ENCODE measurements at places on chromosomes 11 and 22.

GRCh38 chr22:21712751-21713427 is 22.7 kb downstream of the YPEL1 start:
- DNase-seq, result peak; percentile 33

DNA sequence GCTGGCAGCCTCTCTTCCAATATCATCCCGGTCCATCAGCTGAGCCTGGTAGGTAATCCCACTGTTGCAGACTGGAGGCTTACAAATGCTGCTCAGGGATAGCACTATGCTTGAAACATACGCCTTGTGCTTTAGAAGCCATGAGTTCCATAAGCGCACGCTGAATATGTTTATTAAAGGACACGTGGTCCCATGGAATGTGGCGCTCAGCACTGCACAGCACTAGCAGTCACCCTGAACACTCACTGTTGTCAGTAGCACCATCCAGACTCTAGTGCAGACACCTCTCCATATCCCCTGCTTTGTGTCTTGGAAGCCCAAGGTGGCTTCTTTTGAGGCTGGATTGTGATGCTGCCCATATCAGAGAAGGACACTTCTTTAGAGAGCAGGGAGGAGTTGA is 120.9 kb downstream of the MAML2 start:
- DNase-seq, result no peak

- no peak for DNase-seq
These were observed 531 bp downstream of the GRIK4 start for GRCh38 chr11:120511820-120512738.

DNA sequence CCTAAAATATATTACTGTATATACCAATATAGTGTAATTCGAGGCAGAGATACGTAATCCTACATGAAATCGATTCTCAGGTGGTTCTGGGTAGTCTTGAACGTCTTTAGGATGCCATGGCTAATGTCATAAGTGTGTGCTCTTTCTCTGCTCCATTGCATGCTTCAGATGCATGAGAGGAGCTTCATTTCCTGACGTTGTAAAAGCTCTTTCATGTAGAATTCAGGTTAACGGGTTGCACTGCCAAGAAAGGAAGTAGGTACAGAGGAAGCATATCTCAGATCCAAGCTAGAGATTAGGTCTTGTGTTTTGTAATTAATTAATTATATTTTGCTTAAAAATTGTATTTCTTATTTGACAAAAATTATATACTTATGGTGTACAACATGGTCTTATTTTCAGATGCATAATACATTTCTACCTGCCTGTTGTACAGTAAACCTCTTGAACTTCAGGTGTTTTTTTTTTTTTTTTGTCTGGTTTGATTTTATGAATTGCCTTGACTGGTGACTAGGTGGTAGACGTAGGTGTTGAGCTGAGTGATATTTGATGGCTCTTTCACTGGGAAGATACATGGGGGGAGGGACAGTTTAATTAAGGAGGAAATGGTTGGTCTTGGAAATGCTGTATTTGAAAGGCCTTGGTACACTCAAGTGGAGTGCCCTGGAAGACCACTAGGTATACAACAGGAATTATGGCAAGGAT is 9.3 kb downstream of the NUP50 start:
- no peak for DNase-seq

DNA sequence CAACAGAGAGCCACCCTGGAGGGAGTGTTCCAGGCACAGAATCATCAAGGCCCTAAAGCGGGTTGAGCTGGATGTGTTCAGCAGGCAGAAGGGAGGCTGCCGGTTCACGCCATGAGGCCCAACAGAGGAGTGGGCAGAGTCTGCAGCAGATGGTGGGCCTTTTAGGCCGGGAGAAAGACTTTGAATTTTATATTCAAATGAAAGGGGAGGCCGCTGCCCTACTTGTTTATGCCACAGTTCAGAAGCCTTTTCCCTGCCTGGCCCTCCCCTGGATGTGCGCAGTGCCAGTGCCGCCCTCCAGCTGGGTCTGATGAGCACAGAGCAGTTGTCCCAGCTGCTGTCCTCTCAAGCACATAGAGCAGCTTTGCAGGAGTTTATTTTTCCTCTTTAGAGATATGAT is 46.9 kb upstream of the TTC12 start:
- DNase-seq, result no peak

- no peak for DNase-seq
These were observed 23.8 kb downstream of the IGHMBP2 start for GRCh38 chr11:68927280-68928135.

DNA sequence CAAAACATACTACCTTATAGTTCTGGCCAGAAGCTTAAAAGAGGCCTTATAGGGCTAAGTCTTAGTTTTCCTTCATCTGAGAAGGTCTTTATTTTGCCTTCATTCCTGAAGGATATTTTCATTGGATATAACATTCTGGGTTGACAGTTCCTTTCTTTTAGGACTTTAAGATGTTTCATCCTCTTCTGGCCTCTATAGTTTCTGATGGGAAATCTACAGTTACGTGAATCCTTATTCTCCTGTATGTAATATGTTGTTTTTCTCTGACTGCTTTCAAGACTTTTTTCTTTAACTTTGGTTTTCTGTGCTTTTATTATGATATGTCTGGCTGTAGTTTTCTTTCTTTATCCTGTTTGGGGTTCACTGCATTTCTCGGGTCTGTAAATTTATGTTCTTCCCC is 48.2 kb downstream of the BCR start:
- DNase-seq, result no peak

DNA sequence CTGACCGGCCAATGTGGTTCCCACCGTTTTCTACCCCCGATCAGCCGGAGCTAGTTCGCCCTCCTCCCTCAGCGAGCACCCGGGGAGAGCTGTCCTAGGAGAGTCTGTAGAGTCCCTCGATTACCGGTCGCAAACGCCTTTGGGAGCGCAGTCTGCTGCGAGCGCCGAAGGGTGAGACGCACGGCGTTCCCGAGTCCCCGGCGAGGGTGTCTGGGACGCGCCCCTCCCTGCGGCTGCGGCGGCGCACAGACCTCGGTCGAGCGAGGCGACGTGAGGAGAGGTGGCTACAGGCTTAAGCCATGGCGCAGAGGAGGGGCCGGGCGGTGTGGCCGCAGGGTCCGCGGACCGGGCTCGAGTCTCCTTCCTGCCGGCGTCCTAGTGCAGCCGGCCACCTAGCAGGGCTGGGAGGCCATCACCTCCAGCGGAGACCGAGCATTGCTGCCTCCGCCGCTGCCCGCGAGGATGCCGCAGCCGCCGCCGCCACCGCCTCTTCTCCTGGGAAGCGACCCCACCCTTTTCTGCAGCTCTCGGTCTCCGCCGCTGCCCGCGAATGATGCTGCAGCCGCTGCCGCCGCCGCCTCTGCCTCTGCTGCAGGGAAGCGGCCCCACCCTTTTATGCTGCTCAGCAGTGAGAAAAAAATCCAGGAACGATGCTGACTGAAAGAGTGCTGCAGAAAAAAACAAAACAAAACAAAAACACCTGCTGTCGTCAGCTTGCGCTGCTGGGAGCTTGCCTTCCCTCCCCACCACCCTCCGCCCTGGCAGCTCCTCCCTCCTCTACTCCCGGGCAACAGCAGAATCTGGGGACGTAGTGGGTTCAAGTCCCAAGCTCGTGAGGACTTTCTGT is at the start of gene MAP6:
Gene MAP6, minus strand, starts transcription at position 588 of the 847 bp plus-strand sequence. CDS start 669 bp downstream, outside the sequence.
- DNase-seq, result peak; percentile 10

DNA sequence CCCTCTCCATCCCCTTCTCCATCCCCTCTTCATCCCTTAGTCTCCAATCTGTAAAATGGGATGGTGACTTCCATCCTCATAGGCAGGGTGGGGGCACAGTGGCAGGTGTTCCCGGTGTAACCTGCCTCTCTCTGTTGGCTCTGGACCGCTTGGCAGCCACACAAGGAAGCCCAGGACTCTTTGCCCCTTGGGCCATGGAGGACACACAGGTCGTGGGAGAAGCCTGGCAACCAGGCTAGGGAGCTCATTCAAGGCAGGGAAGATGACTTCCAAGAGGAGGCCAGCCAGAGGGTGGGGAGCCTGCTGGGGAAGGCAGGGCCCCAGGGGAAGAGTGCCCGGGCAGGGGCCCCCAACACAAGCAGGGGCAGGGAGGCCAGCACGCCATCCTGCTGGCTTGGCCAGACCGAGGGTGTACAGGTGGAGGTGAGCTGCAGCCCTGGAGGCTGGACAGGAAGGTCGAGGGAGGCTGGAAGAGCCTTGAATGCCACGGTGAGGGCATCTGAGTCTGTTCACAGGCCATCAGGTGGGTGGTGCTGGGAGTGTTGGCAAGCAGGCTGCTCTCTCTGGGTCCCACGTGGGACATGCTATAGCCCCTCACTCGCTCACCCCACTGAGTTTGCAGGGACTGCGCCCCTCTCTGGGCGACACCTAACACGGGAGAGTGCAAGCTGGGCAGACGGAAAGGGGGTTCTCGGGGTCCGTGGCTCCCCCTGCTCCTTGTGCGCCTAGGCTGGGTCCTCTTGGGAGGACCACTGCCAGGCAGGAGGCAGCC is 15.5 kb upstream of the CTSD start:
- no peak for DNase-seq

DNA sequence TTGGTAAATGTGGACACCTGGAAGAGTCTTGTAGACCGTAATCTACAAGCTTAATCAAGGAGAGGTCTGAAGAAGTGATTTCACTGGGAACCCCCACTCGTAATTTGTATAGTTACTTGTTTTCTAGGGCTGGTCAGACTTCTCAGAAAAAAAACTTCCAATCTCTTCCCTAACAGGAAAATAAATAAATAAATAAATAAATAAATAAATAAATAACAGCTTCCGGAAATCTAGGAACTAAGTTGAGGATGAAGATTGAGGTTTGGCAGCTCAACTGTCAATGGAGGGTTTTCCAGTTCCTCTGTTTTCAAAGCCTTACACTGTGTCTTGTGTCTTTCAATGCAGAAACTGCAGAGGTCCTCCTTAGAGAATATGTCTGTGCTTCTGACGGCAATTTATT is 17.7 kb upstream of the TYR start:
- DNase-seq, result no peak

DNA sequence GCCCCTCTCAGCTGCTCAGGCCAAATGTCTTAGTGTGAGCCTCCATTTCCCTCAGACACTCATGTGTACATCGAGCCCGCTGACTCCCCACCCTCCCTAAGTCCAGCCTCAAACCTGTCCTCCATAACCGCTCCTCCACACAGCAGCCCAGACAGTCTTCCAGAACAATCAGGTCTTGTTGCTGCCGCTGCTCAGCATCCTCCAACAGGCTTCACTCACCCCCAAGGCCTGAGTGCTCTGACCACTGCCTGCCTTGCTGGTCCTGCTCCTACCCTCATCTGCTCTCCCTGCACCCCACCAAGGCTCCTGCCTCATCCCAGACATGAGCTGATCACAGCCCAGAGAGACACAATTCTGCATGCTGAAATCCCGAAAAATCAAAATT is 17.1 kb downstream of the PSMD13 start:
- no peak for DNase-seq

- peak; percentile 43 for DNase-seq
These were observed 9.1 kb downstream of the LMF2 start for GRCh38 chr22:50498322-50498890.

DNA sequence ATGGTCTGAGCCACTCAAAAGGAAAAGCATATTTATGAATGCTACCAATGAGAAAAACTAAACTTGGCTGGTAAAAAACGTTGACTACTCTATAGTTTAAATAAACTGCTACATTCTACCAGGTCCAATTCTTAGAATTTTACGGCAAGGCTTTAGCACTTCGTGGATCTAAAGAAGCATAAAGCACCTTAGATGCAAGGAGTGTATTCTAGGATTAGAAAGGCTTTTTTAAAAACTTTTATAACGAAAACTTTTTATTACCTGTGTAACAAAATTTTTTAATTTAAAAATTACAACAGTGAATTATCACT is 13.9 kb downstream of the PHF21A start:
- DNase-seq, result no peak

DNA sequence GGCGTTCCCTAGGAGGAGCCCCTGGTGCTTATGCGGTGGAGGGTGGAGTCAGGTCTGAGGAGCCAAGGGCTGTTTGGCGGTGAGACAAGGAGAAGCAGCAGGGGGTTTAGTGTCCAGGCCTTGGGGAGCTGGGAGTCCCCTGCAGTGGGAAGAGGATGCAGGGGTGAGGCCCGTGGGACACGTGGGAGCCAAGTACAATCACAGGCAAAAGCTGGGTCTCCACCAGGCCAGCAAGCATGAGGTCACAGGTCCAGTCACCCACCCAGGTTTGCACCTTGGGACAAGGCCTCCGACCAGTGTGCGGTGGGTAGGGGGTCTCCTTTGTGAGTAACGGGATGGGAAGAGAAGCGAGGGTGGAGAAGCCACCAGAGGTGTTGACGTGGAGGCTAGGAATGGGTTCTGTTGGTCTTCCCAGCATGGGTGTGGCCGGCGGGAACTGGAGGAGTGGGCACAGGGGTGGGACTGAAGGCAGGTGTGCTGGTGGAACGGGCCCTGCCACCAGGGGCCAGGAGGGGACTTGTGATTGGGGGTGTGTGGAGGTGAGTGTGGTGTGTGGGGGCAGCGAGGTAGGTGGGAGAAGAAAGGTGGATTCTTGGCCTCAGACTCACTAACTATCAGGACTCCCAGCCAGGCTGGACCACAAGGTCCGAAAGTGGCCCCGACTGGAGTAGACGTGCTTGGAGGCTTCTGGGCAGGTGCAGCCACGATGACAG is 953.6 kb downstream of the TBC1D22A start:
- DNase-seq, result no peak

- no peak for DNase-seq
These were observed 130.0 kb downstream of the EHF start for GRCh38 chr11:34750692-34751405.

- DNase-seq, result no peak
These were observed 6.8 kb downstream of the LIF start for GRCh38 chr22:30239488-30240405.
